ENCODE measurements at places on chromosomes 13 and 19. TPM values are rescaled to one million over a fixed set of nuclear protein-coding genes. Genes with fewer than 3 reads are reported as not detected.
A peak's percentile ranks its signal among the peaks of the same experiment; 100 is the strongest.

DNA sequence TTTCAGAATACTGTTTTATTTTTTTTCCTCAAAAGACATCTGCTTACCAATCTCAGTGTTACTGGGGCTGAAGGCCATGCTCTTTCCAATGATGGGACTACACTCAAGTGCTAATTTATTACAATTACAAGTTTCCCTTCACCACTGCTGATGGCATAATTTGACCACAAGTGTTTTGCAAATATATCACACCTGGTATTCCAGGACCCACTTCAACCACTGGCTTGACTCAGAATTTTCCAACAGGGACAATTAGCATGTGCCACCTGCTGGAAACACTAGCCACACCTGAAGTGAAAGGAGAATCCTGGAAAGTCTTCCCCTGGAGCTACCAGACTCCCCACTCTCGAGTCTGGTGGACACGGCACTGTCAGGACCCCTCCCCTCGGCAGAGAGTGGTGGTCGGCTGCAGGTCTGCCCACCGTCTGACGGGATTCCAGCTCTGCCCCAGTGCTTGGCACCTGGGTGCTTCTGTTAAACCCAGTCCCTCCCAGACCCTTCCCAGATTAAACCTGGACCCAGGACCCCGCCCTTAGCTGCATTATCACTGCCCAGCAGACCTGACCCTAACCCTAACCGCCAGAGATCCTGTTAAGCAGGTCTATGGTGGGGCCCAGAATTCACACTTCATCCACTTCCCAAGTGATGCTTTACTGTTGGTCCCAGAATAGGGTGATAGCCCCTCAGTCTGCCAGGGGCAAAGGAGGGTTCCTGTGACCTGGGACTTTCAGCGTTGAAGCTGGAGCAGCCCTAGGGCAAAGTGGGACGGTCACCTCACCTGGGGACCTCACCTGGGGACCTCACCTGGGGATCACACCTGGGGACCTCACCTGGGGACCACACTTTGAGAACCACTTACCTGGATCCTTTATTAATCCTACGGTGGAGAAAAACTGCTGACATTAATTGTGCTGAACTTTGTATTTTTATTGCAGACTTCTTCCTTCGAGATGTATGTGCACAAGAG lies 17.6 kb upstream of the RASA3 start:
- H3K27ac ChIP-seq = peak overlapping the region; percentile 60
- peaks cover 86% of the 10 kb centered on the region for H3K4me1 ChIP-seq
- H3K4me3 ChIP-seq = no peak overlapping the region
- no peaks in the 10 kb centered on the region for H3K36me3 ChIP-seq
- DNase-seq = no peak

GRCh38 chr19:29040292-29040691 lies 172.7 kb downstream of the UQCRFS1 start:
- no peaks in the 10 kb centered on the region for H3K36me3 ChIP-seq
- no peak overlapping the region for H3K27ac ChIP-seq
- H3K4me1 ChIP-seq = no peaks in the 10 kb centered on the region
- no peak for DNase-seq
- H3K27me3 ChIP-seq = no peaks in the 10 kb centered on the region

- H3K4me1 ChIP-seq = peaks cover 5% of the 10 kb centered on the region
- no peak overlapping the region for H3K27ac ChIP-seq
- peaks cover 10% of the 10 kb centered on the region for H3K27me3 ChIP-seq
- no peak overlapping the region for H3K4me3 ChIP-seq
- H3K36me3 ChIP-seq = no peaks in the 10 kb centered on the region
- no peak for DNase-seq
Measured at GRCh38 chr13:23470790-23471614, 37.5 kb upstream of the SACS start.

- H3K27me3 ChIP-seq = peaks cover 3% of the 10 kb centered on the region
- H3K4me3 ChIP-seq = no peak overlapping the region
- H3K4me1 ChIP-seq = peaks cover 16% of the 10 kb centered on the region
- no peak for DNase-seq
Measured at GRCh38 chr19:34774857-34775256, 1.8 kb upstream of the ZNF599 start.

DNA sequence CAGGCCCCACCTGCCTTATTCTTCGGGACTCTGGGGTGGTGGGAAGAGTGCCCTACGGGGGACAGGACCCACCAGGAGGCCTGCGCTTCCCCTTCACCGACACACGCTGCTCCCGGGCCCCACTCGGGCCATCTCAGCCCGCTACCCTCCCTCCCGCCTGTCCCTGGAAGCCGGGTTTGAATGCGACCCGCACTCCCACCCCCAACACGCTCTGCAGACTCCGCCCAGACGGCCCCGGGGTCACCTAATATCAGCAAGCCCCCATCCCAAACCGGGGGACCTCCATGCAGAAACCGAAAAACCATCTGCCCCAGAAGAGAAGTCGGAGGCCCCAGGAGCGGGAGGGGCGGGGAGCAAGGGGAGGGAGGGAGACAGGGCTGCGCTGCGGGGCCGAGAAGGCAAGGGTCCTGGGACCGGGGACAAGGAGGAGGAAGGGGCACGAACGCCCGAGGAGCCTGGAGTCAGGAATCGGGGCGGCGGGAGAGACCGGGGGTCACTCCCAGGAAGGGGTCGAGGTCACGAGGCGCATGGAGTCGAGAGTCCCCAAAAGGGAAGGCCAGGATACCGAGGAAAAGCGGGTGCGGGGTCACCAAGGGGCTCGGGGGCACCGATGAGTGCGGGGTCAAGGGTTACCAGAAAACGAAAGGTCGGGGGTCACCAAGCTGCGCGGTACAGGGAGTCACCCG lies 766 bp downstream of the SBNO2 start:
- H3K27me3 ChIP-seq = no peaks in the 10 kb centered on the region
- H3K4me1 ChIP-seq = peaks cover 37% of the 10 kb centered on the region
- peaks cover 13% of the 10 kb centered on the region for H3K36me3 ChIP-seq
- peak overlapping the region; percentile 87 for H3K4me3 ChIP-seq

- no peak overlapping the region for H3K4me3 ChIP-seq
- no peaks in the 10 kb centered on the region for H3K36me3 ChIP-seq
- DNase-seq = no peak
- no peaks in the 10 kb centered on the region for H3K27me3 ChIP-seq
Measured at GRCh38 chr13:65606622-65607021, 1623.5 kb downstream of the PCDH9 start.

- H3K4me3 ChIP-seq = no peak overlapping the region
- DNase-seq = no peak
- peak overlapping the region; percentile 34 for H3K27ac ChIP-seq
Measured at GRCh38 chr19:19427944-19428343, 22.5 kb downstream of the GATAD2A start.

The SMIM44 gene
- not detected for total RNA-seq

The PSG4 gene
- total RNA-seq = not detected

GRCh38 chr19:41621226-41621625 lies 5.6 kb downstream of the CEACAM4 start:
- DNase-seq = no peak
- peaks cover 3% of the 10 kb centered on the region for H3K27me3 ChIP-seq
- no peak overlapping the region for H3K4me3 ChIP-seq
- H3K27ac ChIP-seq = no peak overlapping the region
- H3K36me3 ChIP-seq = no peaks in the 10 kb centered on the region
- H3K4me1 ChIP-seq = no peaks in the 10 kb centered on the region

GRCh38 chr13:49435992-49436391 lies 7.9 kb downstream of the CAB39L start:
- peaks cover 11% of the 10 kb centered on the region for H3K27me3 ChIP-seq
- H3K27ac ChIP-seq = no peak overlapping the region
- no peak for DNase-seq
- no peaks in the 10 kb centered on the region for H3K4me1 ChIP-seq
- H3K4me3 ChIP-seq = no peak overlapping the region

DNA sequence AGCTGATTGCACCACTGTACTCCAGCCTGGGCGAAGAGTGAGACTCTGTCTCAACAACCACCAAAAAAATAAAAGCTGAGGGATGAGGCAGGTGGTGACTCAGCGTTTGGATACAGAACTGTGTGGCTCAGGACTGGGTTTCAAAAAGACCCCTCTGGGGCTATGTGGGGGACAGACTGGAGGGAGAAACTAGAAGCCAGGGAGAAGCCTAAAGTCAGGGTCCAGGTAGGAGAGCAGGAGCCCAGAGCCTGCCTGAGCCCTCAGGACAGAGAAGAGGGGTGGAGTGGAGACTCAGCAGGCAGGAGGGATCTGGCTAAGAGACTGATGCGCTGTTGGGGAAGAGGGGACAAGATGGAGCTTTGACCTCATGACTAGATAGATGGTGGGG lies 1.8 kb upstream of the CD37 start:
- H3K4me1 ChIP-seq = peaks cover 74% of the 10 kb centered on the region
- no peaks in the 10 kb centered on the region for H3K27me3 ChIP-seq
- DNase-seq = no peak
- H3K27ac ChIP-seq = peak overlapping the region; percentile 94

- DNase-seq = no peak
- H3K4me3 ChIP-seq = no peak overlapping the region
- no peak overlapping the region for H3K27ac ChIP-seq
- peaks cover 68% of the 10 kb centered on the region for H3K27me3 ChIP-seq
Measured at GRCh38 chr19:1450735-1451731, 1.1 kb downstream of the APC2 start.

The ZNF681 gene
- 7.5 TPM for total RNA-seq

DNA sequence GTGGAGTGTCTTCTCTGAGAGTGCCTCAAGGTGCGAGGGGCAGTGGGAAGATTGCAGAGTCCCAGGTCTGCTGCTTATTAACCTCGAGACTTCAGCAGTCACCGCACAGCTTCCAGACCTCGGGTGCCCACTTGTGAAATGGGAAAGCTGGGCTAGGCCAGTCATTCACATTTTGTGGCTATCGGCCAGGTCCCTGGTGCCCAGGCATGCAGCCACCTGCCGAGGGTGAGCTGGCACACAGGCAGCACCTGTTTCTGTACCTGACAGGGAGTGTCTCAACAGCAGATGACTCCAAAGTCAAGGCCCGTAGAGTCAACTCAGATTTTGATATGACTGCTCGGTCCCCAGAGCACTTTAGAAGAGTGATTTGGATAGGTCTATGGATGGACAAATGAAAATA lies 21.9 kb downstream of the UQCRFS1 start:
- H3K27ac ChIP-seq = no peak overlapping the region
- no peak overlapping the region for H3K4me3 ChIP-seq
- no peaks in the 10 kb centered on the region for H3K36me3 ChIP-seq
- H3K27me3 ChIP-seq = no peaks in the 10 kb centered on the region
- peaks cover 4% of the 10 kb centered on the region for H3K4me1 ChIP-seq

GRCh38 chr13:41276824-41277223 lies 13.4 kb upstream of the MTRF1 start:
- H3K4me3 ChIP-seq = no peak overlapping the region
- H3K27ac ChIP-seq = no peak overlapping the region
- DNase-seq = no peak
- H3K36me3 ChIP-seq = peaks cover 4% of the 10 kb centered on the region

The CYP4F12 gene
- not detected for total RNA-seq

GRCh38 chr19:5691822-5692722 lies 2.0 kb downstream of the RPL36 start:
- H3K27ac ChIP-seq = peak overlapping the region; percentile 62
- peak overlapping the region; percentile 97 for H3K4me3 ChIP-seq
- peaks cover 48% of the 10 kb centered on the region for H3K36me3 ChIP-seq
- DNase-seq = no peak

The METTL21C gene
- not detected for total RNA-seq

DNA sequence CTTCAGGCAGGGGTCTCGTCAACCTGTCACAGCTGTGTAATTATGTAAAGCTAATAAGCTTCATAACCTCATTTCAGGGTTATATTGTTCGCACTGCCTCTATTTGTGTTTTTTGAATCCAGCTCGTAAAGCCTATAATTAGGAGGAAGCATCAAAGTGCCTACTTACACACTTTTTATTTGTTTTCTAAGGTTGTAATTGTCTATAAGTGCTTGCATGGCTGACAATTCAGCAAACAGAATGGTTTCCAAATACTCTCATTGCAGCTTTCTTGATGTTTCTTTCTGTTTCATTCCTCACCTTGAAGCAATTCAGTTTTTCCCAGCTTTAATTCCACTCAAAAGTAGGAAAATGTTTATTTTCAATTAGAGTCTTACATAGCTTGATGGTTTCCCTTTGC lies 336.3 kb downstream of the HS6ST3 start:
- DNase-seq = no peak
- no peak overlapping the region for H3K4me3 ChIP-seq
- no peak overlapping the region for H3K27ac ChIP-seq
- no peaks in the 10 kb centered on the region for H3K4me1 ChIP-seq
- H3K27me3 ChIP-seq = no peaks in the 10 kb centered on the region

The TMC4 gene
- 0.76 TPM for total RNA-seq

DNA sequence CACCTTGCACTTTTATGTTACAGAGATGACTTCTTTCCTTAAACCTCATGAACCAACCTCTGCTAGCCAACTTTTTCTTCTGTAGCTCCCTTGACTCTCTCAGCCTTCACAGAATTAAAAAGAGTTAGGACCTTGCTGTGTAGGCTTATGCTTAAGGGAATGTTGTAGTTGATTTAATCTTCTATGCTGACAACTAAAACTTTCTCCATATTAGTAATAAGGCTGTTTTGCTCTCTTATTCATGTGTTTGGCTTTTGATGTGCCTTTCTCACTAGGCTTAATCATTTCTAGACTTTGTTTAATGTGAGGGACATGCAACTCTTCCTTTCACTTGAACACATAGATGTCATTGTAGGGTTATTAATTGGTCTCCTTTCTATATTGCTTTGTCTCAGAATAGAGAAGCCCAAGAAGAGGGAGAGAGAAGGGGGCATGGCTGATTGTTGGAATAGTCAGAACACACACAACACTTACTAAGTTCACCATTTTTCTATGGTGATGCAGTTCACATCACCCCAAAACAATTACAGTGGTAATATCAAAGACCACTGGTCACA lies 509.5 kb downstream of the UQCRFS1 start:
- peaks cover 5% of the 10 kb centered on the region for H3K27me3 ChIP-seq
- no peaks in the 10 kb centered on the region for H3K4me1 ChIP-seq
- DNase-seq = no peak
- H3K36me3 ChIP-seq = no peaks in the 10 kb centered on the region
- no peak overlapping the region for H3K4me3 ChIP-seq

All from activated CD8-positive, alpha-beta T cell treated with anti-CD3 and anti-CD28 coated beads, Interleukin-2, amount 10 ng/mL, durations not matched to agents 7 days and 5 days (primary cell).